ENCODE measurements at places on chromosomes 7 and 10.
A peak's percentile ranks its signal among the peaks of the same experiment; 100 is the strongest.

DNA sequence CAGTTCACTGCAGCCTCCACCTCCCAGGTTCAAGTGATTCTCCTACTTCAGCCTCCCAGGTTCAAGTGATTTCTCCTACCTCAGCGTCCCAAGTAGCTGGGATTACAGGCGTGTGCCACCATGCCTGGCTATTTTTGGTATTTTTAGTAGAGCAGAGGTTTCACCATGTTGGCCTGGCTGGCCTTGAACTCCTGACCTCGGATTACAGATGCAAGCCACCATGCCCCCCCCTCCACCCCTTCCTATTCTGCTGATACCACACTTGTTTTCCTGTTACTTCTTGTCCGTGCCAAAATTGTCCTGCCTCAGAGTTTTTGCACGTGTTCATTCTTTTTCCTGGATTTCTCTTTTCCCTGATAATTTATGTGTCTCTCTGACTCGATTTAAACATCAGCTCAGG is 62.5 kb downstream of the R3HCC1L start:
- no peak for DNase-seq

- no peak for DNase-seq
Observed at GRCh38 chr10:59006511-59007306, 169.7 kb upstream of the PHYHIPL start.

DNA sequence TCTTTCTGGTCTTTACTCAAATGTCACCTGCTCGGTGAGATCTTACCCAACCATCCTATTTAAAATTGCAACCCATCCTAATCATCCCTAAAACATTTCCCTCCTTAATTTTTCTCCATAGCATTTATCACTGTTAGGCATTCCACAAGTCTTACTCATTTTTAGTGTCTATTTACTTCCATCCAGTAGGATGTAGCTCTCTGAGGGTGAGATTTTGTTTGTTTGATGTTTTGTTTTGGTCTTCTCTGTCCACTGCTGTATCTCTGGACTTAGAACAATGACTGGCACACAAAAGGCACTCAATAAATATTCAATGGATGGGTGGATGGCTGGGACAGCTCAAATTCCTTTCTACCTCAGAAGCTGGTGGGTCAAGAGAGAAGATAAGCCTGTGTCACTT is 15.8 kb upstream of the DUSP5 start:
- no peak for DNase-seq

DNA sequence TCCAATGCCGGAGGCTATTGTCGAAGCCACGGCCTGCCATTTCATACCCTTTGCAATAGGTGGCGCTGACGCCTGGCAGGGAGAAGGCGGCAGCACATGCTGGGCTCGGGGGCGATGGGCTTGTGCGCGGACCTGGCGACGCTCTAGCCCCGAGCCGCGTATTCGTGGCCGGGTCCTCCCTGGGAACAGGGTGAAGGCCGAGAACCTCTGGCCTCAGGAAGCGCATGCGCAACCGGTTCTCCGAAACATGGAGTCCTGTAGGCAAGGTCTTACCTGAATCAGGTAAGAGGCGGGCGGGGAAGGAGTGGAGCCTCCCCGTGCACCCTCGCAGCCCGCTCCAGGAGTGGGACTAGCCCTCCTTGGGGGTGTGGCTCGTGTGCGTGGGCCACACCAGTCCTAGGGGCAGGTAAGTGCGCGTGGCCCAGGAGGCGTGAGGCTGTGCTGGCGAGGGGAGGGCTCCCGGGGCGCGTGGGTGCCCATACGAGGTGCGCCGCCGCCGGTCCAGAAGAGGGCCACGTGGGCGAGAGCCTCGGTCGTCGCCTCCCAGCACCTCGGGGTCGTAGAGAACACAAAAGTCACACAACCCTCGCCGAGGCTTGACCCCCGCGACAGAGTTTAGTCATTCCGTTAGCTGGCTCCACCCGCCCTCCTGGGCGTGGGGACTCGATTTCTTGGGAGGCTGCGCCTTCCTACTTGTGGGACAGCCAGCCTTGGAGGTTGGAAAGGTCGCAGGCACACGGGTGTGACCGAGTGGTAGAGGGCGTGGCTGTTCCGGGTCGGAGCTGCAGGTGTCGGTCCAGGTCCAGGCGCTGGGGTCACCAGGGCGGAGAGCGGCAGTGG is 5.6 kb upstream of the MEST start:
- peak; percentile 18 for DNase-seq

DNA sequence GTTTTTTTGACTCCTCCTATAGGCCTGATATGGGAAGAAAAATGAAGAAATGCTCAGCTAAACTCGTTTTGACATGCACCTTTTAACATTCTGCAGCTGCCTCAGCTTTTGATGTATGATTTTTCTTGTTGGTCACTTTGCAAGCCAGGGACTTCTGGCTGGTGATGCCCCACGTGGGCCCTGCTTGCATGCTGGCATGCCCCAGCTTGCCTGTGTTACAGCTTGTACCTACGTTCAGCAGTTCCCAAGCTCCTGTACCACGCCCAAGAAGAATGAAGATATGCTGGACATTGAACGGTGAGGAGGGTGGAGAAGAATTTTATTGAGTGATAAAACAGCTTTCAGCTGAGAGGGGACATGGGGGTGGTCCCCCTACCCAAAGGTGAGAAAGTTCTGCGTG is 245.6 kb upstream of the FZD8 start:
- DNase-seq, result no peak

GRCh38 chr7:121608785-121609184 is 212.7 kb upstream of the FAM3C start:
- no peak for DNase-seq

DNA sequence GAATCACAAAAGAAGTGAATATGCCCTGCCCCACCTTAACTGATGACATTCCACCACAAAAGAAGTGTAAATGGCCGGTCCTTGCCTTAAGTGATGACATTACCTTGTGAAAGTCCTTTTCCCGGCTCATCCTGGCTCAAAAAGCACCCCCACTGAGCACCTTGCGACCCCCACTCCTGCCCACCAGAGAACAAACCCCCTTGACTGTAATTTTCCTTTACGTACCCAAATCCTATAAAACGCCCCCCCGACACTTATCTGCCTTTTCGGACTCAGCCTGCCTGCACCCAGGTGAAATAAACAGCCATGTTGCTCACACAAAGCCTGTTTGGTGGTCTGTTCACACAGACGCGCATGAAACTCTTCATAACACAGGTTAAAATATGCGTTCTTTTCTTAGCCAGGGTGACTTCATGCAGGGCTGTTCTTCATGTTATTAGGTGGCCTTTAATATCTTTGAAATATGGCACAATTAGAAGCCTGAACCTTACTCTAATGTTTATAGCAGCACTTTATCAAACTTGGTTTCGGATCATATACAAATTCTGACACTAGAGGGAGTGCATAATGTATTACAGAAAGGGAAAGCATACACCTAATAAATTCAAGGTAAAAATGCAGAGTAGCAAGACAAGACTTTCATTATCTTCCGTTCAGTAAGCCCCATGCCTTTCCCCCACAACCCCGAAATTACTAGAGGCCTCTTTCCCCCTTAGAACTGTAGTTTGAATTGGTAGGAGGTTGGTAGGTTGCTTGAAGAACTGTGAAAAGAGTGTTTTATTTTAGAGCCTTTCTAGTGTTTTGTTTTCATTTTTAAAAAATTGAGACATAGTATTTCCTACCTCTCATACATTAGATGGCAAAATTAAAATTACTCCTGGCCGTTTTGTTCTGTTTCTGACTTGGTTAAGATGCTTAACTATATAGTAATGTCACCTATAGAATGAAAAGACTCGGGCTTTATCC is 117.9 kb downstream of the NPY start:
- DNase-seq, result no peak

GRCh38 chr7:7768977-7769709 is 50.7 kb upstream of the RPA3 start:
- no peak for DNase-seq

DNA sequence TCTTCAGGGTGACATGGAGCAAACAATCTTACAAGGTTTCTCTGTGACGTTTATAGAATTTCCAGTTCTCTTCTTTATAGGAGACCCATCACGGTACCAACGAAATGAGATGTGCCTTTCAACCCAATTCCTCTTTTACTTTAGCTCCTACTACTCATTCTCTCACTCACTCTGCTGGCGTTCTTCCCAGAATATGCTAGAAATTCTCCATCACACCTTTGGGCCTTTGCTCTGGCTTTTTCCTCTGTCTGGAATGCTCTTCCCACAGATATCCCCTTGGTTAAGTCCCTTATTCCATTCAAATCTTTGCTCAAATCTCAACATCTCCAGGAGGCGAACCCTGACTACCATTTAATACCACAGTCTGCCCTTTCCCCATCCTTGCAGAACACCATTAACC is 39.0 kb downstream of the SEMA3C start:
- no peak for DNase-seq

DNA sequence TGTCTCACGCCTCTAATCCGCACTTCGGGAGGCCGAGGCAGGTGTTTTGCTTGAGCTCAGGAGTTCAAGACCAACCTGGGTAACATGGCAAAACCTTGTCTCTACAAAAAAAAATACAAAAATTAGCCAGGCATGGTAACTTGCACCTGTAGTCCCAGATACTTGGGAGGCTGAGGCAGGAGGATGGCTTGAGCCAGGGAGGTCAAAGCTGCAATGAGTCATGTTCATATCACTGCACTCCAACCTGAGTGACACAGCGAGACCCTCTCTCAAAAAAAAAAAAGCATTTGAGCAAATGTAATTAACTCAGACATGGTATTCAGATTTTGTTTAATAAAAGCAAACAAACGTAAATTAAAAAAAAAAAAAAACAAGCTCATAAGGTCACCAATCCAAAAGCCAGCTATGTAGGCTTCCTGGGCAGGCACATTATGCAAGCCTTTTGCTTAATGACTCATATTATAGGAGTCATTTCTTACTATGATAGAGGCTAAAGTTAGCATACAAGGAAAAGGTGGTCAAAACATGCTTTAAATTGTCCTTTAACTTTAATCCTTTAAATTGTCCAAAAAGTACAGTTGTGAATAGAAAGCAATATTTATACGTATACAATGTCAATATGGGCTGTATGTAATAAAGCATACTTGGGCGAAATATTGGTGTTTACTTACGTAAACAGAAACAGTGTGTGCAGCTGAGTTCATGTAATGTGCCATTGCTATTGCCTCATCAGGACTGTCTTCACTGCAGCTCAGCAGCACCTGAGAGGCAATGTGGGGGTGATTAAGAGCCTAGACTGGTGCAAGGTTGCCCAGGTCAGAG is 13.0 kb downstream of the AKR1D1 start:
- DNase-seq, result no peak

DNA sequence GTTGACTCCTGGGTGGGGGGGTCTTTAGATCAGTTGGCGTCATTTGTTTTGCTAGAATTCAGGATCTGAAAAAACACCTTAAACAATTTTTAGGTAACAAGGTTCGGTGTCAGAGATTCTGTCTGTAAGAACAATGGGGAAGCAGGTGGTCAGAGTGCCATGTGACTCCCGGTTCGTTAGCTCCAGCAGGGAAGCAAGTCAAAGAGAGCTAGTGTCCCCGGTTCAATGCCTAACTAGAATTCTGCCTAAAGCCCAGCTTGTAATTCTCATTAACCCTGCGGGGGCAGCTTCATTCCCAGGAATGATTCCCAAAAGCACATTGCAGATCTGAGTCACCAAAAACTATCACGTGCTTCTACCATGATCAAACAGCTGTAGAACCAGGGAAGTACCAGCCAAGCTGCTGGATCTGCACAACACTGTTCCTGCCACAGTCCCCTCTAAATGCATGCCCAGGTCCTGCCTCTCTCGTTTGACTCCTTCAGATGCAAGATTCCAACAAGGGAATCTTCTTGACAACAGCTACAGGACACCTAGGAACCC is 664.3 kb upstream of the CELF2 start:
- no peak for DNase-seq

DNA sequence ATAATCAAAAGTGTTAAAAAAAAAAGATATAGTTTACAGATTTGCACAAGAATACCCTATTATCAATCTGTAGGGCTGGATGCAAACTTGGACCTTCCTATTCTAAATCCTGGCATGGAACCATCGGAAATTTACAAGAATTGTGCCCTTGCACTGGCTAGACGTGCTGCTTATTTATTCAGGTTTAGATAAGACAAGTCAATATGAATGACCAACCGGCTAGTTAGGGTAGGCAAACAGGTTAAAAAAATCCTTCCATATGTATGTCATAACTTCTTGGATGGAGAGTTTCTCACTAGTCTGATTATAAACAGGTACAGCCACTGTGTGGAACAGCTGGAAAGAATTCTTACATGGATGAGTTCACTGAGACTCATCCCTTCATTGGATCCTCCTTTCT is 41.4 kb downstream of the PKD1L1 start:
- DNase-seq, result no peak

DNA sequence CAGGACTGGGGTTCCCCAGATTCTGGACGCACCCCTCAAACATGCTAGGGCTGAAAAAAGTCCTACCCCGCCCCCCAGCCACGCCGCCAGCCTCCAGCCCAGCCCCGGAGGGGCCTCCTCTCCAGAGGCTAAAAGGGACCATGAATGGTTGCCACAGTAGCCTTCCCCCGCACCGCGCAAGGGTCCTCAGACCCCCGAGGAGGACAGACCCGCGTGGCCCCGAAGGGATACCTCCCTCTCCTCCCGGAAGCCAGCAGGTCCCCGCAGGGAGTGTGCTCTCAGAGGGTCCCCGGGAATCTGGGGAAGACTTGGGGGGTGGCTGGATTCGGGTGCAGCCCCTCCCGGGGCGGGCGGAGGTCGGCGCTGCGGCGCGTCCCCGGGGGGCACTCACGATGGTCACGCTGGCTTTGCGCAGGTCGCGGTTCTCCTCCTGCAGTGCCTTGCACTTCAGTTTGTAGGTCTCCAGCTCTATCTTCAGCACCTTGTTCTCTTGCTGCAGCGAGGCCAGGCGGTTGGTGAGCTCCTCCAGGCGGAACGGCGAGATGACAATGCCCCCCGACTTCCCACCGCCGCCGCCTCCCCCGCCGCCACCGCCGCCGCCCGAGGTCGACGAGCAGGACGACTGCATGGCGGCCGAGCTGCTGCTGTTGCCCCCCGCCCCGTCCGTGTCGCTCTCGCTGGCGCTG is 482 bp downstream of the CCDC6 start:
- no peak for DNase-seq

GRCh38 chr10:7789390-7789789 is 1.4 kb downstream of the ATP5F1C start:
- DNase-seq, result no peak

GRCh38 chr10:31646519-31646918 is 282.1 kb downstream of the ARHGAP12 start:
- no peak for DNase-seq

- DNase-seq, result no peak
Observed at GRCh38 chr7:105457619-105458225, 64.3 kb downstream of the PUS7 start.

- no peak for DNase-seq
Observed at GRCh38 chr10:33248638-33249037, 85.8 kb downstream of the NRP1 start.

- DNase-seq, result no peak
Observed at GRCh38 chr7:46292741-46293140, 371.7 kb upstream of the IGFBP3 start.

DNA sequence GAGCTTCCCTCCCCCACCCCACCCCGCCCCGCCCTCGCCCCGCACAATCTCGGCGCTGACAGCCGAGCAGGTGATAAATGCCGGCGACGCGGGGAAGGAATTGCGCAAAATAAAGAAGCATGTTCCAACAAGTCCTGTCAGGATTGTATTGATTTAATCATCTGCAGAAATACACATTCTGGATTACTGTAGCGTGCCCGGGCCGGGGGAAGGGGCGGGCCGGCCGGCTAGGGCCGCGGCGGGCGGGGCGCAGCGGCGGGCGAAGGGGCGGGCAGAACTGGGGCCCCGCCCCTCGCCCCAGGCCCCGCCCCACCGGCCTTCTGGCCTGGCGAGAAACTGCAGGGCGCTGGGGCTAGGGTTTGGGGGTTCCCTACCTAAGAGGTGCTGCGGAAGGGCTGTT is 88.9 kb upstream of the PAX2 start:
- DNase-seq, result no peak

- peak; percentile 63 for DNase-seq
Observed at GRCh38 chr10:122565766-122566206, 5.2 kb downstream of the DMBT1 start.

GRCh38 chr7:66183700-66184099 is 21.4 kb upstream of the TPST1 start:
- no peak for DNase-seq

Data from CD8-positive, alpha-beta memory T cell (primary cell).